ENCODE measurements at places on chromosomes 12 and 14.

- no peak for DNase-seq
These were observed 21.5 kb upstream of the ALDH2 start for GRCh38 chr12:111745211-111745610.

GRCh38 chr12:105368047-105368646 is 37.7 kb downstream of the C12orf75 start:
- no peak for DNase-seq

DNA sequence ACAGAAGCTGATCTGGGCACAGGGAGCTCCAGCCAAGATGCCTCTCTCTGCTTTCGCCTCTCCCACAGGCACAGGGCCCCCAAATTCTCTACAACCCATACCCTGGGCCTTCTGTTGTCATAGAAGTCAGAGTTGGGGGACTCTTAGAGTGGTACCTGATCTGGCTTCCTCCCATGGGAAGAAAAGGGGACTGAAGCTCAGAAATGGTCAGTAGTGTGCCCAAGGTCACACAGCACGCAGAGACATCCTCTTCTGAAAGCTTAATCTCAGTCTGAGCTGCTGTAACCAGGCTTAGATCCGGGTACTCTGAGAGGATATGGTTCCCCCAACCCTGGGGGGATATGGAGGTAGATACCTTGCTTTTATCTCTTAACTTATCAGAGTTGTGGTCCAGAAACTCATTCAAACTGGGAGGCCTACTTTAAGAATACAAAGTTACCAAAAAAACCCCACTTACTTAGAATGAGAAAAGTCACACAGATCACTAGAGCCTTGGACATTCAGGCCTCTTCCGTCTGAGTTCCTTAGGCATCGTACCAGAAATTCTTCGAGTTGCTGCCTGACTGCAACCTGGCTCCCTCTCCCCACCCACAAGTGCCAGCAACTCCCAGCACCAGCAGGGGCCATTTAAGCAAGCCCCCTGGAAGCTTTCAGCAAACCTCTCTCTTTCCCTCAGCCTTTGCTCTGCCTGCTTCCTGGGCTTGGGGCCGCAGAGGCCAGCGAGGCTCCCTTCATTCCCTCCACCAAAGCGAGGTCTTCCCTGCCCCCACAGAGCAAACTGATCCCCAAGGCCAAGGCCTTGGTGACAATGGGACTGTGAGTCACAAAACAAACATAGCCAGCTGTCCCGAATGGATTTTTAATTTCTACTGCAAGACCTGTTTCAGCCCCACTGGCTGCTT is 13.9 kb downstream of the KRT7 start:
- DNase-seq: peak; percentile 37

DNA sequence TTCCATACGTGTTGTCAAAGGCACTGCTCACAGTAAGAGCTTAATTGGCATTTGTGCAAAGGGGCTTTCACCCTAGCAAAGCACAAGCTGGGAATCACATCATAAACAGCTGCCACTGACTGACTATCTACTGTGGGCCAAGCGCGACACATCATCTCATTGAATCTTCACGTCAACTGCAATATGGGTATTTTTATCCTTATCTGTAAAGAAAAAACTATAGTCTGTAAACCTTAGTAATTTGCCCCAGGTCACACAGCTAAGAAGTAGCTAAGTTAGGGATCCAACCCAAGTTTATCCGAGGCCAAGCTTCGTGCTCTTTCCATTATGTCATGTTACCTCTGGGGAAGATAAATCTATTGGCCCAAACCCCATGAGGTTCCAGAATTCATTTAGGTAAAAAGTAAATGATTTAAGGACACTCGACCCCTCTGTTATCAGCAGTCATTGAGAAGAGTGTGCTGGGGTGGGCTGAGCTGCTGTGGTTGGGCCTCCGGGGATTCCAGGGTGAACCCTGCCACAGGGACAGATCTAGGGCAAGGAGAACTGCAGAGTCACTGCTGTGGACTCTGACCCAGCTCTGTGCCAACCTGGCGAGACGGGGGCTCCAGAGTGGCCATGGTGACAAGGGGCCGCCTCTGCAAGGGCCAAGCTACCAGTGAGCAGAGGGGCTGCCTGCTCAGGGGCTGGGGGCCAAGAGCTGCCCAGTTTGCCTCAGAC is 27.6 kb downstream of the NCKAP5L start:
- no peak for DNase-seq

All from NCI-H1092 treated with DMSO at 0.1 percent for 48 hours (cell line).